Muscle of leg (tissue), 16 donors: ENCODE measurements at places on chromosomes 7 and 10. TPM values are rescaled to one million over a fixed set of nuclear protein-coding genes. Genes with fewer than 3 reads are reported as not detected.

Gene CSGALNACT2
- 16.2 TPM for total RNA-seq

DNA sequence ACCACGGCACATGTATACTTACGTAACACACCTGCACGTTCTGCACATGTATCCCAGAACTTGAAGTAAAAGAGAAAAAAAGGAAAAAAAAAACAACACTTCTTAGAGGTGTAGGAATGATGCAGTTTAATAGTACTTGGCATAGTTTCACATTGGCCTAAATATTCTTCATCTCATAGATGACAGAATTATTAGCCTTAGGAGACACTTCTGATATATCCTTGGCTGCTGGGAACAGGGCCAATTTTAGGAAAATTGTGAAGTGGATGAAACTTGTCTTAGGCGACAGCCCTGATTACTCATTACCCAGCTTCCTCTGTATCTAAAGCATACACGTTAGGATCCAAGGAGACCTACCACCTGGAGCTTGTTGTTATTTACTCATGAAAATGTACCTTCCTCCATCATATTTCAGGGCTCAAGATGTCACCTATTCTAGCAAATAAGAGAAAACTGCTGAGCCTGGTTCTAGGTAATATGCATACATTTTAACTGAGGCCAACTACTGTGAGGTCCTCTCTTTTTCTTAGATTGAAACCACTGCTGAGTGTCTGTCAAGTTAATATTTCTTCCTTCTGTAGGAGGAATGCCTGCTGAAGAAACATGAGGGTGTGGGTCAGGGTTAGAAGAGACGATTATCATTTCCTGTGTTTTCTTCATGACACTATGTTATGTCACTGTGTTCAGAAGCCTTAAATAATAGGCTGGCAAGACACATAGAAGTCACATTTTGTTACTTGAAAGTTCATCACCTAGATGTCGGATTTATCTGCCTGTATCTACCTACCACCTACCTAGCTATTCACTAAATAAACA is 44.3 kb downstream of the CPED1 start:
- DNase-seq = peak; percentile 53

Gene LAMTOR4
- 97.1 TPM for total RNA-seq

Gene SP4
- 8.3 TPM for total RNA-seq

- DNase-seq = no peak
Measured at GRCh38 chr7:13411151-13411550, 578.3 kb downstream of the ETV1 start.

DNA sequence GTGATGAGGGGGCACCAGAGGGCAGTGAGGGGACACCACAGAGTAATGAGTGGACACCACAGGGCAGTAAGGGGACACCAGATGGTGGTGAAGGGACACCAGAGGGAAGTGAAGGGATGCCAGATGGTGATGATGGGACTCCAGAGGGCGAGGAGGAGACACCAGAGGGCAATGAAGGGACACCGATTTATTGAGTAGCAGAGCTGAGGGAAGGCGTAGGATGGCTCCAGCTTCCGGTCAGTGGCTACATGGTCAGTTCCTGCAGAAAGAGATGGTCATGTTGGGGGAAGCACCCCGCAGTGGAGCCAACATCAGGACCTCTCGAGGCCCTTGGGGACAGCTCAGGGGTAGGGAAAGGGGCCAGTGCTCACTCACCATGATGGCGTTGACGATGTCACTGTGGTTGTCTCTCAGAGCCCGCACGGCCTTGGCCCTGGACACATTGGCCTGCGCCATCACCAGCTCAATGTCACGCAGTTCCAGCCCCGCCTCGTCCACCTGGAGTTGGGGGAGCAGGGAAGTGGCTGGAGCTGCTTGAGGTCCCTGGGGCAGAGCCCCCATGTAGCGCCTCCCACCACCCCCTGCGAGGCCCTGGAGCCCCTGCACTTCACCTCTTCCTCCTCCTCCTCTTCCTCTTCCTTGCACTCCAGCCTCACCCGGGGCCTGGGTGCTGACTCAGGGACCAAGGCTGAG is 8.4 kb downstream of the NACAD start:
- no peak for DNase-seq

GRCh38 chr10:116121640-116122525 is 151.1 kb downstream of the GFRA1 start:
- DNase-seq = no peak

DNA sequence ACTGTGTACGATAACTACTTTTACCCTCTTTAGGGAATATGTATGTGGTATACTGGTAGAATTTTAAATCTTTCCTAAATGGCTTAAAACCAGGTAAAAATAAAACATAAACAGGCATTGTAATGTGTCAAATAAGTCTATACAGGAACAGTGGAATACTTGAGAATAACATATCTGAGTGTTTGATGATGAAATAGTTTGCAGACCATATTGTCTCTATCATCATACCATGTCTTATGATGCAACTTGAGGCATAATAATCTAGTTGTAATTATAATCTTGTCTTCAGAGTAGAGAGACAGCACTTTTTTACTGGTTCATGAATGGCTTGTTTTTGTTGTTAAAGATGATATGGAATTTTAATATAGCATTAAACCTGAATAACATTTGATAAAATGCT is 293.5 kb downstream of the CDK14 start:
- DNase-seq = no peak

DNA sequence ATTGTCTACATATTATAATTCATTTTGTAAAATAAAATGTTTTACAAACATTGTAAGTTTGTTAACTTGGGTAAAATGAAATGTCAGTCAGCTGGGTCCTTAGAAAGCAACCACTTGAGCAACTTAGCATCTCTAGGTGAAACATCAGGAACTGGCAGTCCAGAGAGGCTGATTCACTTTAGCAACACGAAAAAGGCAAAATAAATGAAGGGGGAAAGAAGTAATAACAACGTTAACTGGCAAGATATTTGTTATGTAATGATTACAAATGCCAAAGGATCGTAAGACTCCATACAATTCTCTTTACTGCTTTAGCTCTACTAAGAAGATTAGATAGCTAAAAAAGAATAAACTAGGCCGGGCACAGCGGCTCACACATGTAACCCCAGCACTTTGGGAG is 5.0 kb downstream of the PDZD8 start:
- no peak for DNase-seq

- DNase-seq = no peak
Measured at GRCh38 chr7:30403477-30403876, 75.1 kb downstream of the NOD1 start.

DNA sequence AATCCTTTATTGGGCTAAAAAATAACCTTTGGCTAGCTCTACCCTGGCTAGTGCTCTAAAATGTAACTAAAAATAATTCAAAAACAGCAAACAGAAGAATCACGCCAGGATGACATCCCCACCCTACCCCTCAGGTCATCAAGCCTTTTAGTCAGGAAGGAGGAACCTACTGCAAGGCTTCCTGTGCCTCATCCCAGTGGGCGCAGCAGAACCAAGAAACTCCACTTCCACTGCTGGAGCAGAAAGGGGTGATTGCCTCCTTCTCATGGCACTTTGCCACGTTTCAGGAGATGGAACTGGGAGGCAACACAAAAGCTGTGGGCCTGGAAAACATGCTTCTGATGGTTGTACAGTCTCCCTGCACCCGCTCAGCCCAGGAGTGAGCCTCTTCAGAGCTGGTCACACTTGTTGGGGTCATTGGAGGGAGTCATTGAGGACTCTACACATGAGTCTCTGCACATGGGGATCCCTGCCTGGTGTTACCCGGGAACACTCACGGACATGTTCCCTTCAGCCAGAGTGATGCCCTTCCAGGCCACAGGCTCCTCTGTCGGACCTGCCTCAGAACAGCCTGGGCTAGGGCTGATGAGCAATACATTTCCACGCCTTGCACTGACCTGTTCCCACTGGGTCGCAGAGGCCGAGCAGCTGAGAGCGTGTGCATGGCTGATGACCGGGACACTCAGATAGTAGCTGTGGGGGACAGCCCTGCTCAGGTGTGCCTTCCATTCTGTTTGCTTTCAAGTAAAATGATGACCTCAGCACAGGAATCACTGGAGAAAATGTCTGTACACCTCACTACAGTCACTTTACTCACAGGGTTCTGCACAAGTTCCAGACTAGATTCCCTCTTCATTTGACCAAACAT is 355.3 kb downstream of the FGFR2 start:
- DNase-seq = no peak

DNA sequence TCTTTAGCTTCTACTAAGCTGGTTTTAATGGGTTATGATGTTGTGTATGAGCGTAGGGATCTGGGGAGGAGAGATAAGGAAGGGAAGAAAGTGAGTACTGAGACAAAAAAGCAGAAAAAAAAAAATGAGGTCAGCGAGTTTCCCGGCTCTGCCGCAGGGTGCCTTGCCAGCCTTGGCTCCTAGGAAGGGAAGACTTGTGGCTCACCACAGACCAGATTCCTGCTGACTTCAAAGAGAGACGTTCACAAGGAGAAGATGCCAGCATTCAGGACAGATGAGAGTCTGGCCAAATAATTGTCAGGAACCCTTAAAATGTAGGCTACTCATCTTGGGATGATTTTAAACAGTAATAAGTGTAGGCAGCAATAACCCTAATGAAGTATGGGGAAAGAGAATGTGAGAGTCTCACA is 11.4 kb upstream of the FAS start:
- DNase-seq = peak; percentile 54

Gene ZNF503
- total RNA-seq = 3.6 TPM

DNA sequence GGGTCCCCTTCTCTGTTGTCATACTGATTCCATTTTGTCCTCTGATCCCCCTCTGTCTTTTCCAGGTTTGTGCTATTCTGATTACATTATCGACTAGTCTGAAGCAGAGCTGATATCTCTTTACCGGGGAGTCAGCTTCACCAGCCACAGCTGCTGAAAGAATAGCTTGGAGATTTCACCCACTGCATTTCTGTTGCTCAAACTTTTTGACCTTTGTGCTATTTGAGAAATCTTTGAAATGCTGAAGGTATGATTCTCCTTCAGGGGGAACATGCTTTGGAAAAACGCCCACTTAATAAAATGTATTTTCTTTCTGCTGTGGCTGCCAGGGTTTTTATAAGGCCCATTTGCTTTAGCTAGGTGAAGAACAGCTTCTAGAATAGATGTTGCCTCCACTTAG is 197.8 kb upstream of the TCF7L2 start:
- no peak for DNase-seq

DNA sequence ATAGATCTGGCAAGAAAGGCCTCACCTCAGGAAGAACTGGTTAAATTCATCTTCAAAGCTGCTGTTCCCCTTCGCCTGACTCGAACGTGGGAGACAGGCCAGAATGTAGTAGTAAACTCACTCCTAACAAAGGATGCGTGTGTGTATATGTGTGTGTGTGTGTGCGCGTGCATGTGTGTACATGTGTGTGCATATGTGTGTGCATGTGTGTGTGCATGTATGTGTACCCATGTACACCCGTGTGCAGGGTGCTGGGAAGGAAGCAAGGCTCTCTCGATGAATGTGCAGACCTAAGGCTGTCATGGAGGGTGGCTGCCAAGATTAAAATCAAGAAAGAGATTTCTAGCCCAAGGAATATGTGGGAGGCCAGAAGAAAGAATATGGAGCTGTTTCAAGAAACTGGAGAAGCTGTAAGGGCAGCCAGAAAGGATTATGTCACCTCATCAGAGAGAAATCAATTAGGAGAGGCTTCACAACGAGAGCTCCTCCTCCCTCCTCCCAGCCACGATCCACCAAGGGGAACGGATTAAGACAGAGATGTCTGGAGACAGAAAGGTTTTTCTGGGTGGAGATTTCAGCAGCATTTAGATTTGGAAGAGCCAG is 34.0 kb upstream of the LBX1 start:
- peak; percentile 56 for DNase-seq

Gene KEL
- 0.66 TPM for total RNA-seq

Gene ABCA13
- total RNA-seq = 0.04 TPM

DNA sequence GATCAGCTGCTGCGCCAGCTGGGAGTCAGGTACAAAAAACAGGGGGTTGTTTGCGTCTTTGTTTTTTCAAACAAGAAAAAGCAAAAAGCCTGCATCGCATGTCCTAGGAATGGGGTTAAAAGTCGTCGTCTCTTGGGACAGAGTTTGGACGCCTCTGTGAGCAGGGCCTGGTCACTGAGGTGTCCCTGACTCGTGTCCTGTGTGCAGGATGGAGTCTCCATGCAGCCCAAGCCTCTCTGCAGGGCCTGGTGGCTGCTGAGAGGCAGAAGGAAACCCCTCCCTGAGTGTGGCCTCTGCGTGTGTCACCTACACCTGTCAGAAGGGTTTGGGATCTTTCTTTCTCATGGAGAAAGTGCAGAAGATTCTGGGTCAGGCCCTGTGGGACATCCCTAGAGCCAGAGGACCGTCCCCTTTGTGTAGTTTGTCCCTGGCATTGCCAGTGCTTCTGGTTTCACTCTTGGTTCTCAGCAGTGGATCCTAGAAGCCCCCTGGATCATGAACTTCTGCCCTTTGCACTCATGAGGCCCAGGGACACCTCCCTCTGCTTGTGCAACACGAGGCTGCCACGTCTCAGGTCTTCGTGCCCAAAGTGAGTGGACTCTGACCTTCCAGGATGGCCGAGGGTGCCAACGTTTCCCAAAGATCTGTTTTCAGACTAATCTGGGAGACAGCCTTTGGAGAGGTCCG is 75.0 kb downstream of the PRKAG2 start:
- no peak for DNase-seq

DNA sequence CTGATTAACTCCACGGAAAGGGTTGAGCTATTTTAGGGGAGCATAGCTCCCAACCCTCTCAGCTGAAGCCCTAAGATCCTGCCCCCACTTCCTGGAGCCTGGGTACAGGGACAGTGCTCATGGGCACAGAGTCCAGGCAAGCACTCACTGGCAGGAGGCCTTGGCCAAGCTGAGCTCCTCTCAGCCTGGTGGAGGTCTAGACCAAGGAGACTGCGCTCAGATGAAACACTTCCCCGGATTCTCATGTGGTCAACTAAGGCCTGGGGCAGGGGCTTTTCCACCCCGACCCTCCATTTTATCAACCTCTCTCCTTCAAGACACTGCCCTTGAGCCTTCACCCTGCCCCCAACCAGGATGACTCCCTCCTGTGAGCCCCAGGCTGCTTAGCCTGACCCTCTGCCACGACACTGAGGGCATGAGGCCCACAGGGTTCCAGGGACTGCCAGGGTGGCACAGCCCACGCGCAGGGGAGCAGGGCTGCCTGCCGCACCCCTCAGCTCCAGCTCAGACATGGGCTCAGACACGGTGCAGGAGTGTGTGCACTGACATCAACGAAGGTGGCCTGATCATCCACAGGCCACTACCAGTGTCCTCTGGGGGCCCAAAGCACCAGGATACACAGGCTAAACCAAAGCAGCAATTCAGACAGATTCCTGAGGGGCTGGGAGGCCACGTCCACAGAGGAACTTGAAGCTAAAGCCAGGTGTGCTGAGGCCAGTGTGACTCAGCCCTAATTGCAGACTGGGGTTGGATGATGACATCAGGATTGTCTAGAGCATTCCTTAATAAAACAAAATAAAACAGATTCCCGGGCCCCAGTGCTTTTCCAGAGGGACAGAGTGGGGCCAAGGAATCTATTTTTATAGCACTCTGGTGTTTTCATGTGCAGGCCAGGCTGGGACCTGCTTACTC is 18.8 kb downstream of the CHAT start:
- DNase-seq = no peak

DNA sequence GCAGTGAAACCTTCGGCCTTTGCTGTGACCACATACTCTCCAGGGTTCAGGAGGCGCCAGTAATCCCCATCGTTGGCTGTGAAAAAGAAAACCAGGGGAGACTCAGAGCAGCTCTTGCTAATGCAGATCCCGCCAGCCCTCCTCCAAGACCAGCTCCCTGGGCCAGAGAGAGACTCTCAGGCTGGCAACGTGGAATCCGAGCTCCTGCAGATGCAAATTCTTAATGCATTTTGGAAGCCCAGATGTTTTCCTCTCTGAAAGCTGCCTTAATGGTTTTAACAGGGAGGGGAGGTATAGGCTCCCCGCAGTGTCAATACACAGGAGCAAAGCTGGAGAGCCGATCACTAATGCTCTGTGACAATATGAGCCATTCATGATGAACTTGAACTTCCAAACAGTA is 80.8 kb downstream of the GPR26 start:
- DNase-seq = peak; percentile 17

GRCh38 chr10:71351628-71352319 is 32.7 kb downstream of the SLC29A3 start:
- DNase-seq = no peak
